Central memory CD4-positive, alpha-beta T cell (primary cell): ENCODE measurements at places on chromosomes 2 and 18.

DNA sequence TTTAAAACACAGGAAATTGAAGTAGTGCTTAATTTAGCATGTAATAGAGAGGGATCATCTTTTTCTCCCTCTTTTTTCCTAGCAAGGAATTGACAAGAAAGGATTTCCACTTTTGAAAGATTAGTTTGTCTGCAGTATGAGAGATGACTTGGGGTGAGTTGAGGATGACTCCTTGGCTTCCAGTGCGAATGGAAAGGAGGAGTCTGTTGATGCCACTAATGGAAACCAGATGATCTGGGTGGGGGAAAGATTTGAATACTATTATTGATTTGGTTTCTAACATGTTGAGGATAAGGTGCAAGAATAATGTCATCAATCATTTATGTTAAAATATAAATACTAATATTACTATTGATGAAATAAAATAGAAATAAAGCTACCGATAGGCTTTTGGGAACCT lies 205.4 kb downstream of the PPP1R1C start:
- no peak for DNase-seq

DNA sequence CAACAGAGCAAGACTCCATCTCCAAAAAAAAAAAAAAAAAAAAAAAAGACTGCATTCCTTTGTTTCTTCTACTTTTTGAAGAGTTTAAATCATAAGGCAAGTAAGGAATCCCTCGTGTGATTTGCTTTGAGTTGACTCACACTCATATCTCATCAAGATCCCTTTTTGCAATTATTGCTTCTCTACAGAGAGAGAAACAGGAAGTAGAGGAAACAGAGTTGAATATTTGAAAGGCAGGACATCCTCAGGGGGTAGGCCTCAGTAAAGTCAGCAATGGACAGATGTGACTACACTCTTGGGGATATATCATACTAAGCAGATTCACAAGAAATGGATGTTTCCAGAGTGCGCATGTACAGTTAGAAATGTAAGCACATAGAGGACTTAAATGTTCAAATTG lies 11.2 kb upstream of the EFR3B start:
- DNase-seq = no peak

GRCh38 chr2:120350801-120351320 lies 4.9 kb downstream of the INHBB start:
- no peak for DNase-seq

- DNase-seq = no peak
Measured at GRCh38 chr2:21591926-21592325, 468.2 kb downstream of the TDRD15 start.

DNA sequence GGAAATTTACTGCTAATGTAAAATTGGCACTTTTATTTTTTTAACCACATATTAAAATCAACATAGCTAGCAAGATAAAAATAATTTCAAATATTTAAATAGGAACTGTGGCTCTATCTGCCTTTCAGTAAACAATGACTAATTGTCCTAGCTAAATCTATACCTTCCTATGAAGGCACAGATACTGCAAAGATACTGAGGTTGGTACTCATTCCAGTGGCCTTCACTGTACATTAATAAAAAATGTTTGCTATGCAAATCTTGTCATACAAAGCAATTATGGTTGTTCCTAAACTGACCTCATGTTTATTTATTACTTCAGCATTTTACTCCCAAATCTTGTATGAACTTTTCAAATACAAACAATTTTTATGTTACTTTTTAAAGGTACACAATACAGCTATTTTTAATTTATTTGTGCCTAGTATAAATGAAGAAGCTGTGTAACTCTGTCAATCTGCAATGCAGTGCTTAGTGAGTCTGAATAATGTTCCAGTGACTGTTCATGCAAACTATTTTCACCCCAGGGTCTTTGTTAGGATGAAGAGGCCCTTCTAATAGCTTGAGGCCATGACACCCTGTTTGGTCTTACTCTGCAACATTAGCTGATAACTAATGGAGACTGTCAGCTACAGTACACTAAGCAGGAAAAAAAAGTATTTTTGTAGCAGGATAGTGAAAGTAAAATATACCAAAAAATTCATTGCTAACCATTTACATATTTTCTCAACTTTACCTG lies 9.3 kb upstream of the ERBB4 start:
- DNase-seq = no peak

- DNase-seq = no peak
Measured at GRCh38 chr2:60885683-60886082, 4.3 kb downstream of the REL start.

DNA sequence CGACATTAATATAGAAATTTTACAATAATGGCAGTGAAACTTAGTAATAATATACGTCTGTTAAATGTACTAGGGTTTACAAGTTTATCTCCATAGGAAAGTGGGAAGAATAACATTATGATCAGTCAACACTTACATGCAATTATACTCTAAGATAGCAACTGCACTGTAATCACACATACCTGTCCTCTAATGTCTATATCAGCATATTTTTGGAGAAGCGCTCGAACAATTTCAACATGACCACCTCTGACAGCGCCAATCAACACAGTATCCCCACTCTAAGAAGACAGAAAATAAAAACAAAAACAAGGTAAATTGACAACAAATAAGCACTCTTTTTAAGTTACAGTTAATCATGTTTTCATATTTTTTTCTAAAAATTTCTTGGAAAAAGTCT lies 37.2 kb downstream of the KIDINS220 start:
- no peak for DNase-seq
